ENCODE measurements at places on chromosomes 2 and 18. TPM values are rescaled to one million over a fixed set of nuclear protein-coding genes. Genes with fewer than 3 reads are reported as not detected.

SLC39A10 gene
- polyA plus RNA-seq, result 12.6 TPM

DNA sequence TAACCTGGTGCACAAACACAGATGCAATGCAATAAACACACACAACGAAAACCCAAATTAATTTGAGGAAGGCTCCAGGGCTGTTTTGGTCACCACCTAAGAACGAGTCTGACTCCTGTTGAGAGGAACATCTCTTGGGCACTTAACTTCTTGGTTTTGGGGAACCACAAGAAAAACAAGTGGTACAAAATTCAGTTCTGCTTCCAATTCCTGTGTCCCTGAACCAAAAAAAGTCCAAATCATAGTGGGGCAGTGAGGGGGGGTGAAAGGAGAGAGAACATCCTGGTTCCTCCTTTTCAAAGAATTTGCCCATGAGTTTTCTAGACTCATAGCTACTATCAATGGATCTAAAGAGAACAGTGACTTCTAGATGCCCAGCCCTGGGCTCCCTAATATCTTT is 143.6 kb downstream of the COL4A4 start:
- H3K27me3 ChIP-seq, result peaks cover 28% of the 10 kb centered on the region
- no peak overlapping the region for H3K4me3 ChIP-seq
- DNase-seq, result no peak
- no peak overlapping the region for H3K27ac ChIP-seq
- peaks cover 9% of the 10 kb centered on the region for H3K36me3 ChIP-seq
- H3K4me1 ChIP-seq, result no peaks in the 10 kb centered on the region

- H3K27ac ChIP-seq, result no peak overlapping the region
- H3K4me1 ChIP-seq, result peaks cover 2% of the 10 kb centered on the region
- H3K4me3 ChIP-seq, result no peak overlapping the region
- no peak for DNase-seq
Measured at GRCh38 chr2:216535454-216535995, 36.9 kb downstream of the RPL37A start.

SLC23A3 gene
- not detected for polyA plus RNA-seq

DNA sequence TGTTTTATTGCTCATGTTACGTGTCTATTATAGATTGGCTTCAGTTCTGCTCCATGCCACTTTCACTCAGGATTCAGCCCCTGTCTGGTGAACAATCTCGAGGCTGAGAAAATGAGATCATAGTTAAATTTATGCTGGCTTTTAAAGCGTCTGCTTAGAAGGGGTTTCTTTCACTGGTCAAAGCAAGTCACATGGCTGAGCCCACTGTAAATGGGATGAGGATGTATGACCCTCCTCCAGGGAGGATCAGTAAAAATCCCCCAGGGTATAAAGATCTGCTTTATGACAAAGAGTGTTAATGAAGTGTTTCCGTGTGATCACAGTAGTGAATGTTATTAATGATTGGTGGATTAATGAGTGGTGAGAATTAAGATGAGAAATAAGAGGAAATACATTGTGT is 6.2 kb upstream of the PLCL1 start:
- peaks cover 12% of the 10 kb centered on the region for H3K27me3 ChIP-seq
- no peaks in the 10 kb centered on the region for H3K36me3 ChIP-seq
- H3K4me3 ChIP-seq, result no peak overlapping the region
- no peak overlapping the region for H3K27ac ChIP-seq
- no peak for DNase-seq
- peaks cover 5% of the 10 kb centered on the region for H3K4me1 ChIP-seq

DNA sequence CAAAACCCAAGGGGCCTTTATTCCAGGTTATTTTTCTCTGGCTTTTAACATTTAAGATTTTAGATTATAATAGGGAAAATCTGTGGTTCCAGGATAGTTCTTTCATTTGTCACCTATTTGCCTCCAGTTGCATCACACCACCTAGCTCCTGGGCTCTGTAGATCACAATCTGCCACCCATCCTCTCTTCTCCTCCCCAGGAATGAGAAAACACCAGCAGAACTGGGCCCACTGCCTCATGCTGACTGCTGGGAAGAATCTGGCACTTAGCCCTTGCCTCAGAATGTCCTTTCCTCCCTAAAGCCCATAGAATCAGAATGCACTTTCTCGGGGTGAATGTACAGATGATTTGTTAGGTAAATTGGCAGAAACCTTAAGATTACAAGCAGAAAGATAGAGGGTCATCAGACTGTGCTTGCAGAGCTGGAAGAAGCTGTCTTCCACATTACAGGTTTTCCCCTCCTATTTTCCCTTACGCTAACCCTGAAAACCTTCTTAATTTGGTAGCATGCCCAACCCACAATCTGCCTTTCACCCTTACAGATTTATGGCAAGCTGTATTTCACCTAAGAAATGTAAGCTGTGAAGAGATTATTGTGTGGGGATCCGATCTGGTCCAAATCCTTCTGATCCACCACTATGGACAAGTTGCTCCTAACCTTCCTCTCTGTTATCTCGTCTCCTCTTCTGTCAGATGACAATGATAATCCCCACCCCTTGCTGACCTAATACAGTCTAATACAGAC is 72.6 kb downstream of the LRRC30 start:
- no peaks in the 10 kb centered on the region for H3K4me1 ChIP-seq
- no peak for DNase-seq
- no peaks in the 10 kb centered on the region for H3K36me3 ChIP-seq

CGREF1 gene
- 0.40 TPM for polyA plus RNA-seq

- H3K27ac ChIP-seq, result no peak overlapping the region
- peaks cover 12% of the 10 kb centered on the region for H3K27me3 ChIP-seq
- H3K36me3 ChIP-seq, result no peaks in the 10 kb centered on the region
Measured at GRCh38 chr18:3898861-3899613, 449.1 kb downstream of the TGIF1 start.

BMP10 gene
- polyA plus RNA-seq, result not detected

- no peak for DNase-seq
- no peak overlapping the region for H3K27ac ChIP-seq
Measured at GRCh38 chr18:52163478-52163877, 176.5 kb upstream of the DCC start.

DNA sequence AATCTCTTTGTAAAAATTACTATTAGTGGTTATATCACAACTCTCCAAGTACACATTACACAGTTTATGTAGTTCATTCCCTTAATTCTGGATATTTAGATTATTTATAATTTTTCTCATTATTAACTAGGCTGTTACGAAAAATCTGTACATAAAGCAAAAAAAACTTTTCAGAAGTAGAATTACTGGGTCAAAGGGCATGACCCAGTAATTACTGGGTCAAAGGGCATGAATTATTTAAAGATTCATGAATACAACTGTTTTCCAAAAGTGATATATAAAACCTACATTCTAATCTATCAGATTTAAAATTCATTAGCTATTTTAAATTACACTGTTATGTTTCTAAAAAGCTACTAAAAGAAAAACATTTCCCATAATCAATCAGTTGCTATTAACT is 55.3 kb downstream of the MSH6 start:
- H3K27me3 ChIP-seq, result no peaks in the 10 kb centered on the region
- peaks cover 12% of the 10 kb centered on the region for H3K36me3 ChIP-seq
- DNase-seq, result no peak
- H3K4me3 ChIP-seq, result no peak overlapping the region
- H3K27ac ChIP-seq, result no peak overlapping the region
- peaks cover 5% of the 10 kb centered on the region for H3K4me1 ChIP-seq

HOXD4 gene
- not detected for polyA plus RNA-seq

GRCh38 chr2:172329774-172330671 is 97.4 kb upstream of the ITGA6 start:
- peaks cover 6% of the 10 kb centered on the region for H3K4me1 ChIP-seq
- no peak overlapping the region for H3K27ac ChIP-seq
- DNase-seq, result no peak
- no peaks in the 10 kb centered on the region for H3K27me3 ChIP-seq

C2orf78 gene
- not detected for polyA plus RNA-seq

GRCh38 chr2:229032608-229033234 is 238.4 kb downstream of the PID1 start:
- H3K4me1 ChIP-seq, result no peaks in the 10 kb centered on the region
- H3K4me3 ChIP-seq, result no peak overlapping the region
- H3K27me3 ChIP-seq, result no peaks in the 10 kb centered on the region
- H3K27ac ChIP-seq, result no peak overlapping the region
- no peak for DNase-seq
- no peaks in the 10 kb centered on the region for H3K36me3 ChIP-seq

GAD1 gene
- not detected for polyA plus RNA-seq
